MV-4-11 (cell line): ENCODE measurements at places on chromosomes 2 and 18.

GRCh38 chr2:10305715-10306114 lies 3.0 kb downstream of the HPCAL1 start:
- DNase-seq: no peak

DNA sequence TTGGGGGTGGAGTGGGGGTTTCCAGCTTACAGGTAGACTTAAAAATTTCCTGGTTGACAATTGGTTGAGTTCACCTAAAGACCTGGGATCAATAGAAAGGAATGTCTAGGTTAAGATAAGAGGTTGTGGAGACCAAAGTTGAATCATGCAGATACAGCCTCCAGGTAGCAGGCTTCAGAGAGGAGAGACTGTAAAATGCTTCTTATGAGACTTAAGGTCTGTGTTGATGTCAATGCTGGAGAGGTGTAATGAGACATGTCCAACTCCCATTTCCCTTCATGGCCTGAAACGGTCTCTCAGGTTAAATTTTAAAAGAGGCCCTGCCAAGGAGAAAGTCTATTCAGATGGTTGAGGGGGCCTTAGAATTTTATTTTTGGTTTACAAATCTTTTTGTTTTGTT lies 38.5 kb upstream of the RND3 start:
- DNase-seq: no peak

GRCh38 chr18:79570266-79571201 lies 109.1 kb upstream of the CTDP1 start:
- peak; percentile 86 for DNase-seq

DNA sequence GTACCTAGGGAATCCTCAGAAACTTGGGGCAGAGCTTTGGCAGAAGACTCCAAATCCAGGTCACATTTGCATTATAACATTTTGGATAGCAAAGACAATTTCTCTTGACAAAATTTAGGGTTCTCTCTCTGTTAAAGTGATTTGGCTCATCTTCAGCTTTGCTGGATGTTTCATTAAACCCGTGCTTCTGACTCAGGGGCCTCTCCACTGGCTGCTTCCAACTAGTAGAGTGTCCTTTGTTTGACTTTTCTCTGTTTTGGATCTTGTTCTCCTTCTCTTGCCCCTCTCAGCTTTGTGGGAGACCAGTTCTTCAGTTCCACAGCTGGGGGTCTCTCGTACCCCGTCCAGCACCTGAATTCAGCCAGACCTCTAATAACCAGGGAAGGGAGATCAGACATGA lies 145.6 kb downstream of the PLCL1 start:
- no peak for DNase-seq

DNA sequence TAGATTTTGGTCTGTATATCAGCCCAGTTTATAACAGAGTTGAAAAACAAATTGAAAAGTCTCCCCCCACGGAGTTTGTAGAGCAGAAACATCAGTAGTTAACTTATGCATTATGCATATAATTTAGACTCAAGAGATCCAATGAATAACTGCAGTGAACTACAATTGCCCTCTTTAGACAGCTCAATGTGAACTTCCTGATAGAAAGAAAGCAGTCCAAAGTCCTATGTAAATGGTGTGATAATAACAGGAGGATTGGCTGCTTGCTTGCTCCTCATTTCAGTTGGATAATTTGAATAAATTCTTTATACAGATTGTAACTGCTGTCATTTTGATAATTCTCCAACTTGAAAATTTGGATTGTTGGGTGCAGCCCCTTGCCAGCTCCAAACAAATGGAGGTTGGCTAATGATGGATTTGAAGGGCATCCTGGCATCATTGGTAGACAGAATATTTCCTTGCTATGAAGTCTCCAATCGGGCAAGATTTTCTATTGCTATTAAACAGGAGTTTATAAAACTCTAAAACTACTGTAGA lies 297.1 kb downstream of the ASXL3 start:
- no peak for DNase-seq

GRCh38 chr2:187499941-187500532 lies 52.0 kb upstream of the CALCRL start:
- peak; percentile 26 for DNase-seq

DNA sequence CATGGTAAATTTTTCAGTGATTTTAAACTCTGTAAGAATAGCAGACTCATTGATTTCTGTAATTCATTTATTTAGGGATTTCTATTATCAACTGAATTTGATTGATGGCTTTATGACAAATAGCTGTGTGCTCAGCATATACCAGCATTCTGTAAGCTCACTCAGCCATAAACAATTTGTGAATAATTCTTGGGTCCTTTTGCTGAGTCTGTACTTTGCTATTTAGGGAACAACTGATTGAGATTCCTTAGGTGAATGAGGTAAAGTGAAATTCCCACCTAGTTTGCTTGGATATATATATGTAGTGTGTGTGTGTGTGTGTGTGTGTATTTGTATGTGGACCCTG lies 76.7 kb upstream of the CAVIN2 start:
- DNase-seq: no peak

DNA sequence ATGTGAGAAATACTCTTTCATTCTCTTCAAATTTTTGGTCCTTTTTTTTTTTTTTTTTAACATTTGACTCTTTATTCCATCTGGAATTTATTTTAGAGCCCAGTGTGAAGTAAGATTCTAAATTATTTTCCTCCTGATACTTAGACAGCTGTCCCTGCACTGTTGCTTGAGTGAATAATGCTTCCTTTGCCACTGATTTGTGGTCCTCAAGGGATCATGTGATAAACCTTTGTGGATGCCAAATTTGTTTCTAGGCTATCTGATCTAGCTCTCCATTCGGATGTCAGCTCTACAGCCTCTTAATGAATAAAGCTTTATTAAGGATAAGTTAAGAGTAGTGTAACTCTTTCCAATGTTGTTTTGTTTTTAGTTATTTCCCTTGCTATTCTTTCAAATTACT lies 142.3 kb downstream of the SMAD7 start:
- no peak for DNase-seq

DNA sequence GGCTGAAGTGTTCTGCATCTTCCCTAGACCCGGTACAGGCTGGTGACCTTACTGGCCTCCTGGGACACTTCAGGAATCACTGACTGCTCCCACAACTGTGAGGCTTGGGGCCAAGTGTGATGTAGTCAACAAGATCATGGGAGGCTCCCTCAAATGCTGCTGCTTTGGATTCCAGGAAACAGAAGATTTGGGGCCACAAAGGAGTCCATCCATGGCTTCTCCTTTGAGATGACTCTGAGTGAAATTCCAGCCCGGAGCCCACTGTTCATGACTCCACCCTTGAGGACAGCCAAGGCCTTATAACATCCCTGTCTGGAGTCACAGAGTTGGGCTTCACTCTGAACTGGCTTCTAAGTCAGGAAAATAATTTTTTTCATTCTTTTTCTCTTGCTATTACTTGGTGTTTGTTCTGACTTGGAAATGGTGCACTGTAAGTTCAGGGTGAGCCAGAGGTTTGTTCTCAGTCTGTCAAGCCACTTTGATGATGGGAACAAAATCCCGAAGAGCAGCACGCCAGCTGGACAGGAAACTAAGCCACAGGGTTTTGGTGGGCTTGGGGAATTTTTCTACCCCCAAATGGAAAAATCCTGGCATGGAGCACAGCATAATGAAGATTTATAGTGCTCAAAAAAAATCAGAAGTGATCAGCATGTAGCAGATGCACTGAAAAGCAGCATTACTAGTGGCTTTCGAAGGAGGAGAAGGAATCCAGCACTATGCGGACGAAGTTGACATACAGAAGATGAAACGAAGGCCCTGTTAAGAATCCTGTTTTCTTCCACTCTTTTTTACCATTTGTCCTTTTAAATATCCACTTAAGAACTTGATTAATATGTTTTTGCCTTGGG lies 98.1 kb upstream of the ZFP36L2 start:
- no peak for DNase-seq

DNA sequence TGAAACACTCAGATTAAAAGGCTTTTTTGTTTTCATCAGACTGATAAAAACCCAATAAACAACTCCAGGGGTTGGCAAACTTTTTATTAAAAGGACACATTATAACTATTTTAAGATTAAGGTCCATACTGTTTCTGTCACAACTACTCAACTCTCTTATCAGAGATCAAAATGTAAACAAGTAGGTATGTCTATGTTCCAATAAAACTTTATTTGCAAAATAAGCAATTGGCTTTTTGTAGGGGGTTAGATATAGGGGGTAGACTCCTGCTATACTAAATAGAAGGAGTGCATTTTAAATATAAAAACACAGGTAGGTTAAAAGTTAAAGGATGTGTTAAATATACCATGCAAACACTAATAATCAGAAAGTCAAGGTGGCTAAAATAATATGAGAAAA lies 174.0 kb downstream of the MBD5 start:
- DNase-seq: no peak

DNA sequence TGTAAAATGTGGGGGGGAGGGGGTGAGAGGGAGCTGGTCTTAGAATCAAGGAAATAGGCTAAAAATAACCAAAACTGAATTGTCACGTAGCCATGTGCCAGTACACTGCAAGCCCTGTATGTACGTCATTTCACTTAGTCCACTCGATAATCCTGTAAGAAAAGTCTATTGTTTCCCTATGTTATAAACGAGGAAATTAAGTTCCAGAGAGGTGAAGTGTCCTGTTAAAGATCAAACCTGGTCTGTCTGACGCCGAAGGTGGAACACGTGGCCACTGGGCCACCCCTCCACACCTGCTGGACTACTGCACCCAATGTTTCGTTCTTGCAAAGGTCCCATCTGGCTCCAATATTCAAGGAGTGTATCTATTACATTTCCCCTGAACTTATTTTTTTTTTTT lies 29.6 kb downstream of the TFCP2L1 start:
- no peak for DNase-seq

DNA sequence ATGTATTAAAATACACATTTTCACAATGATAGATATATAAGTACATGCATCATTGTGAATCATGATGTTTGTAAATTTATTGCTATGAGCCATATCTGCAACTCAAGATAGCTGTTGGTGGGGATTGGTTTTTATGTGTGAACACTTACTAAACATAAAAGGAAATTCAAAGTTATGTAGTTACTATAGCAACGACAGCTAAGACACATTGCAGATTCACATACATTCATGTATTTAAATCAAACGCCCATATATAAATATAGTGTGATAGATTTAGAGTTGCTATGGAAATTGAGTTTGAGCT lies 65.6 kb downstream of the MAPRE2 start:
- no peak for DNase-seq

GRCh38 chr18:4528405-4528804 lies 73.3 kb upstream of the DLGAP1 start:
- no peak for DNase-seq

GRCh38 chr2:119856469-119856901 lies 96.8 kb downstream of the PTPN4 start:
- no peak for DNase-seq

- no peak for DNase-seq
These were observed 23.5 kb downstream of the MYO5B start for GRCh38 chr18:50171406-50171805.

DNA sequence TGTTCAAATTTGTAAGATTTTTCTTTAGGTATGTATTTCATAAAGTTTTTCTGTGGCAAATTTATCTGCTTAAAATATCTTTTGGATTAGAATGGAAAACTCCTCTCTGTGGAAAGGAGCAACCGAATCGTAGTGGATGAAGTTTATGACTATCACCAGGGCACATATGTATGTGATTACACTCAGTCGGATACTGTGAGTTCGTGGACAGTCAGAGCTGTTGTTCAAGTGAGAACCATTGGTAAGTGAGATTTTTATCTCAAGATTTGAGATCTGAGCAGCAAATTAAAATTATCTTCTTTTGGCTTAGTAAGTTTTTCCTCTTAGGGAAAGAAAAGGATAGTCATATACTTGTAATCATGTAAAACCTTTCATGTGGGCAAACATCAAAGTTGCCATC lies 14.2 kb downstream of the IL18RAP start:
- DNase-seq: no peak

DNA sequence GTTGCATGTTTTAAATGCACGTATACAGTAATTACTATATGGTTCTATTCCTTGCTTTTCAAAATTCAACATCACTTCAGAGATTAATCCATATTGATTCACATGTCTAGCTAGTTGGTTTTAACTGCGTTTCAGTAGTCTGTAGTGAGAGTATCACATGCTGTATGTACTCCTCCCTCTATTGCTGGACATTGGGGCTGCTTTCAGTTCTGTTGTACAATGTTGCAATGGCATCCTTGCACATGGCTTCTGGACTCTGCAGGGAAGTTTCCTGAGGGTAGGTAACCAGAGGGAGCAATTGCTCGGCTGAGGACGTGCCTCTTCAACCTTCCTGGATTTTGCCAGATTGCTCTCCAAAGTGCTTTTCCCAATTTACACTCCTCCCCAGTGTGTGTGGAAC lies 10.7 kb upstream of the HPCAL1 start:
- DNase-seq: no peak

DNA sequence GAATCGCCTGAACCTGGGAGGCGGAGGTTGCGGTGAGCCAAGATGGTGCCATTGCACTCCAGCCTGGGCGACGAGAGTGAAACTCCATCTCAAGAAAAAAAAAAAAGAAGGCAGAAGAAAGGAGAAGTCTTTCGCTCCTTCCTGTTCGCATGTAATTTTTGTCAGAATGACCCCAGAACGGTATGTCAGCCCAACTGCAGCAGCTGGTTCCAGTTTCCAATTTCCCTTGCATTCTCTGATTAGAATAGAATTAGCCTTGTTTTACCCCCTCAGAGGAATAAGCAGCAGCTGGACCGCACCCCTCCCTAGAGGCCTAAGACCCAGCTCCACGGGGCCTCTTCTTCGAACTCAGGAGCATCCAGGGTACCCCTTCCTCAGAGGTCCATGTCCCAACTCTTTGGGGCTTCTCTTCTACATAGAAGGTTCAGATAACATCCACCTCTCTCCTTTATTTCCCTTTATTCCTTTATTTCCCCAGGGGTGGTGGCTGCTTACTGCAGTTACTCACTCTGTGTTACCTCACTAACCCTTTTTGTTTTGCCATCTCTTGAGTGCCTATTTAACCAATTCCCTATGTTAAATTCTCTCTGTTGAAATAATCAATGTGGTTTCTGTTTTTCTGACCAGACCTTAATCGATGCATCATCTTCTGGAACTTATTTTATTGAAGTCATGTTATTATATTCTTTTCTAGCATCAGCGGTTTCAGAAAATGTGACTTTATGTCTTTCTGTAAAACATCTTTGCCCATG lies 7.2 kb upstream of the PUM2 start:
- DNase-seq: peak; percentile 83

GRCh38 chr2:162058973-162059668 lies 14.9 kb downstream of the DPP4 start:
- no peak for DNase-seq

GRCh38 chr2:194495046-194495445 lies 1162.0 kb upstream of the SLC39A10 start:
- DNase-seq: no peak

DNA sequence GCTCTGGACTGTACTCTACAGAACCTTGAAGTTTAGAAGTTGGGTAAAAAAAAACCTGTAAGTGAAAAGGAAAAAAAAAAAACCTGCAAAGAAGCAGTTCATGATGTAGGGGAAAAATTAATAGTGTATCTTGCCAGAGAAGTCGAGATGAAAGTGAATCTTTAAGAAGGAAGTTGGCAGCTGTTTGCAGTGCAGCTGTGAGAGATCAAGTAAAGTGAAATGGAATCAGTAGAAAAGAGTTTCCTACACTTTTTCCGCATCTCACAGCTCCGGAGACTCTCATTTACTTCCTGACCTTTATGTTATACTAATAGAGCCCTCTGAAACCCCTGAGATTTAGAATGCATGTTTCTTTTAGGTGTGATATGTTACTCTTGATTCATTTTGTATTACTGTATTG lies 19.2 kb downstream of the RNMT start:
- peak; percentile 43 for DNase-seq
